ENCODE measurements at places on chromosomes 3 and 15.

DNA sequence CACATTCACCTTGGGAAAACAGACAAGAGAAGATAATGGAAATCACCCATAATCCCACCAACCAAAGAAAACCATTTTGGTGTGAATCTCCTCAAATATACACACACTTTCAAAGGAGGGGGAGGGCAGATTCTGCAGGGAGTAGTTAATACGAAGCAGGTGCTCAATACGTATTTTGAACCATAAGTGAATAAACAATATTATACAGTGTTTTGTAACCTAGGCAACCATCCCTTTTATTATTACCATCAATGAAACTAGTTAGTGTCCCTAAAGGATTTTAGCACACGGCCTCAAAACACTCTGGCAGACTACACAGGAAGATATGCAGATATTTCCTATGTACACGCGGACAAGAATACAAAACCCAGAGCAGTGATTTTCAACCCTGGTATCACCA is 6.1 kb downstream of the OSBPL10 start:
- DNase-seq = no peak

DNA sequence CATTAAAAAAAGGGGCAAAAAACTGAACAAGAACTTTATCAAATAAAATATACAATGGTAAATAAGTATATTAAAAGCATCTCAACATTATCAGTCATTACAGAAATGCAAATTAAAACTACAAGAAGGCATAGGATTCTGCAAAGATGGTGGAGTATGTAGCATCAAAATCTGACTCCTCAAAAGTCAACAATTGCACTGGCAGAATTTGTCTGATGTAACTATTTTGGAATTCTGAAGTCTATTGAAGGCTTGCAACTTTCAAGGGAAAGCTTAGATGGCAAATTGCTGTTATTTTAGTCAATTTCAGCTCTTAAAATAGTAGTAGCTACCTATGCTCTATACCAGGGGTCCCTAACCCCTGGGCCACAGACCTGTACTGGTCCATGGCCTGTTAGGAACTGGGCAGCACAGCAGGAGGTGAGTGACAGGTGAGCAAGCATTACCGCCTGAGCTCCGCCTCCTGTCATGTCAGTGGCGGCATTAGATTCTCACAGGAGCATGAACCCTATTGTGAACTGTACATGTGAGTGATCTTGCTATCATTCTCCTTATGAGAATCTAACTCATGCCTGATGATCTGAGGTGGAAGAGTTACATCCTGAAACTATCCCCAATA is 107.6 kb downstream of the TGFBR2 start:
- DNase-seq = no peak

GRCh38 chr3:156483961-156484787 is 70.7 kb downstream of the SSR3 start:
- no peak for DNase-seq

DNA sequence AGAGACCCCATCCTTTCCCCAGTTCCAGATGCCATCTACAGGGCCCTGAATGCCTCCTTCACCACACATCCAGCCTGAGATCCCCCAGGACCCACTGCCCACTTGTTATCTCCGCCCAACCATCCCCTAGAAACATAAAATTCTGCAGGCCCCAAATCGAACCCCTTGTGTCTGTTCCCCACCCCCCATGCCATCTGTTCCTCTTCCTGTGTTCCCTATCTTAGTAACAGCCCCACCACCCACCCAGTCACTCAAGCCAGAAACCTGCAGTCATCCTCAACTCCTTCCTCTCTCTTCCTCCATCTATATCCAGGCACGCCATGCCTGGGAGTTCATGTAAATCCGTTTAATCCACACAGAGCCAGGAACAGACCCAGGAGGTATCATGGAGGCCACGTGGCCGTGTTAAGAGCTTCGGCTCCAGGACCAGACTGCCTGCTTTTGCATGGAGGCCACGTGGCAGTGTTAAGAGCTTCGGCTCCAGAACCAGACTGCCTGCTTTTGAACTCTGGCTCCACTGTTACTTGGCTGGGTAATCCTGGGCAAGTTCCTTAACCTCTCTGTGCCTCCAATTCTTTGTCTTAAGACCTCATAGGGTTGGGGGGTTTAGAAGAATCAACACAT is 4.8 kb downstream of the CSRNP1 start:
- DNase-seq = no peak

GRCh38 chr3:30614943-30615342 is 8.5 kb downstream of the TGFBR2 start:
- DNase-seq = no peak

DNA sequence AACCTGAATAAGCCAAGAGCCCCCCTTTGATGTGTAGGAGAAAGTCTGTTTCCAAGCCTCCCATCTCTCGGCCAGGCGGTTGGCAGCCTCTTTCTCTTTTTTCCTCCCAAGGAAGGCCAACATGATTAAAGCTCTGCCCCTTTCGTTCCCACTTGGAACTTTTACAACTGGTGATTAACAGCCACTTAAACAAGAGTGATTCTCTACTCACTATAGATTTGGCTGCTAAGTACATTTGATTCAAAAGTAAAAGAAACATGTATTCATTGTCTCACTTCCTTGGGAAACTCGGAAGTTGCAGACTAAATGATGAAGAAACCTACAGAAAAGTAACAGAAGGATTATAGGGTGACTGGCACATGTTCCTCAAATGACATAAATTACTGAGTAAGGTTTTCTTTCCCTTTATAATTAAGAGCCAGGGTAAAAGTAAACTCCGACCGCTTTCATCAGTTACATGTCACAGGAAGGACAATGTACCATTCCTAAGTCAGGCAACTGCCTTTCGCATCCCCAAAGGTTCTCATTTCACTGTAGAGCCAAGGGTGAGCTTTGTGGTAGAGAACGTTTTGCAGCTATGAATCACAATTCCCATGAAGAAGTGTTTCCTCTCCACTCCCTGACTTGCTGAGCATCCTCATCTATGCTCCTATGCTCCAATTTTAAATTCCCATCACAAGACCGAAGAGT is 72.7 kb downstream of the MB21D2 start:
- no peak for DNase-seq

DNA sequence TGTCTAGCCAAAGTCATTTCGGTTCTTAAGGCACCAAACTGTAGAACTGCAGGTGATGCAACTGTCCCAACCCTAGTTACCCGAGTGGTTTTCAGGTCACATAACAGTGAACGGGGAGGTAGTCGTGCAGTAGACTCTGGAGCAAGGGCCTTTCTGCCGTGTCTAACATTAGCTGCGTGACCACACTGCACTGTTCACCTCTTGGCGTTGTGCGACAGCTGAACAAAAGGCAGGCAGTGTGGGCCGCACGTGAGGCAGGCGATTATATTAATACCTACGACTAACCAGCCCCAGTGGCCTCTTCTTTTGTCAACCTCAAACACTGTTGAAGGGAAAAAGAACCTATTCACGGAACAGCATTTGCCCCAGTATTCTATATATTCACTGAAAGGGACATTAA is 2.8 kb downstream of the LRRN1 start:
- DNase-seq = no peak

- DNase-seq = no peak
Observed at GRCh38 chr3:109140318-109140717, 3.8 kb downstream of the C3orf85 start.

- no peak for DNase-seq
Observed at GRCh38 chr3:194051366-194052149, 84.4 kb upstream of the HES1 start.

- DNase-seq = no peak
Observed at GRCh38 chr3:94173673-94174434, 111.0 kb downstream of the NSUN3 start.

- DNase-seq = no peak
Observed at GRCh38 chr3:139715743-139716360, 38.1 kb upstream of the NMNAT3 start.

DNA sequence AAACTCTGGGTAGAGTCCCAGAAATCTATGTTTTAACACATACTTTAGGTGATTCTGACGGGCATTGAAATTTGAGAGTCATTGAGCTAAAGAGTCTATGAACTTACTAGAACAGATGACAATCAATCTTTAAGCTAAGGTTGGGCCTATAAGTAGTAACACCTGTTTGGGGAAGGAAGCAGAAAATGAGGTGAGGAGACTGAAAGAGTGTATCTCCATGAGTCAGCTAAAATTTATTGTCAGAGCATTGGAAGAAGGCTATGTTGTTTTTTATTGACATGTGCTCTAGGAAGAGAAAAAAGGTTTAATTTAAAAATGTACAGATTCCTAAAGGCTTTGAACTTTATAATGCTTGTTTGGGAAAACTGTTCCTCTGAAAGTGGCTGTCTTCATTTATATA is 42.9 kb downstream of the TPRG1 start:
- no peak for DNase-seq

DNA sequence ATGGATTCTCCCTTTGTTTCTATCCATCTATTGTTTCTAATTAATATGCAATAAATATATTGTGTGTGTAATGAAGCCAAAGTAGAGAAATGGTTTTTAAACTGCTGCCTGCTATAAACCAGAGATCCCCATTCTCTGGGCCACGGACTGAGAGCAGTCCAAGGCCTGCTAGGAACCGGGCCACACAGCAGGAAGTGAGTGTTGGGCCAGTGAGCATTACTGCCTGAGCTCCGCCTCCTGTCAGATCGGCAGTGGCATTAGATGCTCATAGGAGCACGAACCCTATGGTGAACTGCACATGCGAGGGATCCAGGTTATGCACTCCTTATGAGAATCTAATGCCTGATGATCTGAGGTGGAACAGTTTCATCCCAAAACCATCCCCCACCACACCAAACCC is 85.2 kb upstream of the POMGNT2 start:
- no peak for DNase-seq

GRCh38 chr3:131619821-131620220 is 117.0 kb upstream of the MRPL3 start:
- no peak for DNase-seq

DNA sequence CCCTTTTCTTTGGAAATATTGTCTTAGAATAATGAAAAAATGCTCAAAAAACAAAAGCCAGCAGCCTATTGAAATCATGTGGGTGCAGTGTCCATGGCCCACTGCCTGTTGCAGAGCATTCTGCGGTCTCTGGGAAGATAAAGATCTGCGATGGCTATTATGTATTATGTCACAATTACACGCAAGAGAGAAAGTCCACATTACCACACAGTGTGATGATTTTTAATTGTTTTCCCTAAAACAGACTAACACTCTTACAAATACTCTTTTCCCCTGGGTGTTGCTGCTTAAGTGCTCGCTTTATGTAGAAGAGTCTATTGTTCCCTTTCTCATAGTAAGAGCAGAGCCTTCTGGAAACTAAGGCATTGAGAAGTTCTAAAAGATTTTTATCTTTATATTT is 32.2 kb downstream of the SSR3 start:
- DNase-seq = no peak

DNA sequence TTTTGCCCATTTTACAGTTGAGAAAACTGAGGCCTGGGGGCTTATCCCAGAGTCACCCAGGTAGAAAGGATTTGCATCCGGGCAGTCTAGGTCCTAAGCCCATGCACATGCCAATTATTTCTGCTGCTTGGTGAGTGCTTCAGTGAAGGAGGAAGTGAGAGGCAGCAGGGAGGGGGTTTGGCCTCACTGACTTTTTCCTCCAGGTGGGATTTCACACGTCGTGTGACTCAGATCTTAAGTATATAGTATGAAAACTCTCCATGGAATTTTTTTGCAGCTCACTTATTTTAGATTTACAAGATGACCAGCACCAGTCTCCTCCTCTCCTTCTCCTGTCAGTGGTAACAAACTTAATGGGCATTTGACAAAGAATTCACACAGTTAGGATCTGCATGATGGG is 4.6 kb downstream of the ITGA11 start:
- no peak for DNase-seq

- DNase-seq = no peak
Observed at GRCh38 chr15:52232327-52232726, 41.1 kb upstream of the GNB5 start.

DNA sequence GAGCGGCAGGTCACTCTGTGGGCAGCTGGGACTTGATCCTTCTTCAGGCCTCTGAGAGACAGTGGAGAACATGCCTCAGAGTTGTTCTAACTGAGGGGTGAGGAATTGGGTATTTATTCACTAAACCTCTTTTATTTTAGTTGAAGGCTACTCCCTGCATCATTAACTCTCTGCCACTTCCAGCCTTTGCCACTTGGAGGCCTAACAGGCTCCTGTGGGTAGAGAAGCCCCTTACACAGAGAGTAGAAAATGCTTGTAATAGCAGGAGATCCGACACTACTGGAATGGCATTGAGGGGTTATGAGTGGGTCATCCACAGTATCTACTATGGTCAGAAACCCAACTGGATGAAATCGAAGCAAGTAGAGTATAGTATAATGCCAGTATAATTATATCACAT is 81.7 kb downstream of the RYR3 start:
- DNase-seq = no peak

GRCh38 chr3:57098418-57099310 is 38.2 kb downstream of the SPATA12 start:
- DNase-seq = no peak

GRCh38 chr3:151410891-151411559 is 26.5 kb upstream of the P2RY12 start:
- no peak for DNase-seq

DNA sequence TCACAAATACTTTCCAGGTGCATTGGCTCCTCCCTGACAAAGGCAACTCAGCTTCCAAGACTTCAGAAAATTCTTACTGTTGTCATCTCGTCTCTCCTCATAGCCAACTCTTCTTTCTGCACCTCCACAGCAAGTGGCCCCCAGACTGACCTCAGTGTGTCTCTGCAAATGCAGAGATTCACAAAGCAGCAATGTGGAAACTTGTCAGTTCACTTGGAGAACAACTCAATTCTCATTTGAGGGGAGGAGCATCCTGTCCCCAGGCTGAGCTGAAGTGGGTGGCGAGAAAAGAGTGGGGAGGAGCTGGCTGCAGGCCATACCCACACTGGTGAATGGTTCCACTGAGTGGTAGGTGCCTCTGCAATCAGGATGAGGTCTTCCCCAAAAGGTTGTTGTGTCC is 248.7 kb upstream of the IL12A start:
- no peak for DNase-seq

- no peak for DNase-seq
Observed at GRCh38 chr15:79593119-79593869, 161.2 kb downstream of the MINAR1 start.

GRCh38 chr3:105254154-105254553 is 112.6 kb upstream of the ALCAM start:
- DNase-seq = no peak

- no peak for DNase-seq
Observed at GRCh38 chr3:195160908-195161434, 110.0 kb downstream of the XXYLT1 start.

- no peak for DNase-seq
Observed at GRCh38 chr3:12449889-12450682, 34.2 kb upstream of the TSEN2 start.

DNA sequence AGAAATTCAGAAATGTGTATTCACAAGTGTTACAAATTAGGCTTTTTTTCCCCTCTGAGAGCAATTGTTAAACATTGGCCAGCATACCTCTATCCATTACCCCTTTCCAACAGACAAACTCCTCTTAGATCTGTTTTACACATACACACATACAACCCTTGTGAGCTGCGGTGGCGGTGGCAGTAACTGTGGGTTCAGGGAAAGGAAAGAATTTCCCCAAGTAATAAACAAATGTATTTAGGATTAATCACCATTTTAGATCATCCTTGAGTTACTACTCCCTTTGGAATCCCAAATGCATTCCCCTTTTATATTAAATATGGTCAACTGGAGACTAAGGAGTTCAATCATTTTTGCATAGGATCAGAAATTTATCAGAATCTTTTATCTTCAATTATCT is 667.0 kb downstream of the FHIT start:
- DNase-seq = no peak

- DNase-seq = no peak
Observed at GRCh38 chr15:66713843-66714508, 11.9 kb downstream of the SMAD6 start.

GRCh38 chr15:81108427-81108826 is 25.6 kb upstream of the CFAP161 start:
- DNase-seq = no peak

All from cortex of kidney (tissue), 1 donor.